ENCODE measurements at places on chromosomes 5 and 9.

- DNase-seq, result no peak
These were observed 438 bp upstream of the LAMC3 start for GRCh38 chr9:131008563-131008908.

DNA sequence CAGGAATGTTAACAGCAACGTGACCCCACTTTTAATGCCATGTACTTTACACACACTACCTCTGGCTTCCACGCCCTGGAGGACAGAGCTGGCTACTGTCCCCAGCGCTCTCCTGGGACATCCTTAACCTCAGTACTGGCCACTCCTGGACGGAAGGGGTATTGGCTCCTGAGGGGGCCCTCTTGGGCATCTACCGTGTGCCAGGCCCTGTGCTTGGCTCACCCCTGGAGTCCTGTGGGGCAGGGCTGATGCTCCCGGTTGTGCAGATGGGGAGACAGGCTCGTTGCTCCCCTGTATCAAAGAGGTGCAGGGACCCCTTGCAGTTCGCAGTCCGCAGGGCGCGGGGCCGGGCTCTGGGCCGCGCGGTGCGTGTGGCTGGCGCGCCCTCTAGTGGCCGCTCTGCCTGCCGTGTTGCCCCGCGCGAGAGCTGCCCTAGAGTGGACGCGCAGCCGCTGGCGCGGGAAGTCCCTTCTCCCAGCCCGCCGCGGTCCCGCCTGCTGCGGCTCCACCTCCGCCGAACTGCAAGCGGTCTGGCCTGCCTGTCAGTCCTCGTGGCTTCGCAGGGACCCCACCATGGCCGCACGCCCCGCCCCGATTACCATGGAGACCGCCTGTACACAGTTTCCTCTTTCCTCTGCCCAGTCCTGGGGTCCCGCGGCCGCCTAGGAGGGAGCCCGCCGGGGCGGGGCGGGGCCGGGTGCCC is at the start of gene WDR38:
TSS of gene WDR38 (plus strand) at position 632 of the 703 bp plus-strand sequence. CDS start 72 bp downstream, outside the sequence.
- peak; percentile 60 for DNase-seq

DNA sequence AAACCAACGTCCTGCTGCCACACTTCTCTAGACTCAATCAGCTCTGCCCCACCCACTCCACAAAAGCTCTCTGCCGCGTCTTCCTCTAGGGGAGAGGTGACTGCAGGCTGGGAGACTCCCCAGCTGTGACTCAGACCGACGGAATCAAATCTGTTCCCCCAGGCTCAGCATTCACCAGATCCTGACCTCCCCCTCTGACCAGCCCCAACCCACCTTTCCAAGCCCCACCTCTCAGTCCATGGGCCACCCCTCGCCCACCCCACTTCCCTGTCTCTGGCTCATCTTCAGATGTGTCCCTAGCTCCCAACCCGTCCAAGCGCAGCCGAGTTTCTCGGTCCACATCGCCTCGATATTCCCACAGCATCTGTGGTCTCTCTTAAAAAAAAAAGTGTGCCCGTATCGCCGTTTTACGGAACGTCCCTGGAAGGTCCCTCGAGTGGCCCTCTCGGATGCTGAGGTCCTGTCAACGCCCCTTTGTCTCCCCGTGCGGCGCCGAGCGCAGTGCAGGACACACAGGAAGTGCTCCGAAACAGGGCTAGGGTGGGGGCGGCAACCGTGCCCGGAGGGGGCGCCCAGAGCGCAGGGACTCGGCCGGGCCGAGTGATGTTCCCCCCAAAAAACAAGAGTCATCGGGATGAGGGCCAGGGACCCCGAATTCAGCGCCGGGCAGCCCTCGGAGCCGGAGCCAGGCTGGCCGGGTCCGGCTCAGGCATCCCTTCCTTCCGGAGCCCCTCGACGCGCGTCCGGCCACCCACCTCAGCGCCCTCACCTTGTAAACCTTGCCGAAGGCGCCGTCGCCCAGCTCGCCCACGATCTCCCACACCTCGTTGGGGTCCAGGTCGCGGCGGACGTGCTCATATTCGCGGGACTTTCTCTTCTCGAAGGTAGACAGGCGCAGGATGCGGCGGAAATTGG is 649 bp downstream of the STK10 start:
- no peak for DNase-seq

GRCh38 chr5:146203872-146204192 is 427 bp downstream of the RBM27 start:
- no peak for DNase-seq

All from stimulated activated CD4-positive, alpha-beta T cell treated with anti-CD3 and anti-CD28 coated beads, Interleukin-1b, Interleukin-23, amount 100 ng/mL, for 24 hours (primary cell).